ENCODE measurements at places on chromosomes 4 and X.

- no peak for DNase-seq
These were observed 106.4 kb upstream of the FAM241A start for GRCh38 chr4:112038861-112039260.

DNA sequence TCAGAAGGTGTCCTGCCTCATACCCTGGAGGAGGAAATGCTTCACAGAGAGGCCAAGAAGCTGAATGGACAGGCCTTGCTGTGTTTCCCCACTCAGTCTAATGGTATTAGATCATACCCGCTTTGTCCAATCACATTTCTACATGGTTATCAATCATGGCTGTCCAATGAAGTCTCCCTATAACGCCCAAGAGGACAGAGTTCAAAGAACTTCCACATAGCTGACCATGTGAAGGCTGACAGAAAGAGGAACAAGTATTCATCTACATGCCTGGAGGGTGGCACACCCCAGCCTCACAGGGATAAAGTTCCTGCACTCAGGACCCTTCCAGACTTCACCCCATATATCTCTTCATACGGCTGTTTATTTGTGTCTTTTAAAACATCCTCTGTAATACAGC lies 123.4 kb downstream of the MANBA start:
- DNase-seq: no peak

DNA sequence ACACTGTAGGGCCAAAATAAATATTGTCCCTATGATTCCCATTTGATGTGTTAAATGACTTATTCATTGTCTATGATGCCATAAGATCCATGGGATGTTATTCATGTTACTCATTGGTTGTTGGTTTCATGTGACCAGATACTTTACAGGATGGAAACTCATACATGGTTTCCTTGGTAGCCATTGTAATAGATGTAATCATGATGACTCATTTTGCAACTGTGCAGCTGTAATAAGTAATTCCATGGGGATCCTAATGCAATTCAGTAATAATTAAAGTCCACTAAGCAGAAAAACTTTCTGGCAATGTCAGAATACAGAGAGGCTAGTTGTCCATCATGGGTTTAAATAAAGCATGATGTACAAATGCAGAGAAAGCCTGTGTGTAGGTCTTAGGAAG lies 389.7 kb upstream of the NR3C2 start:
- no peak for DNase-seq

- no peak for DNase-seq
These were observed 11.0 kb downstream of the SOWAHB start for GRCh38 chr4:76886848-76887441.

- DNase-seq: no peak
These were observed 181.9 kb downstream of the RAPGEF2 start for GRCh38 chr4:159284733-159285132.

DNA sequence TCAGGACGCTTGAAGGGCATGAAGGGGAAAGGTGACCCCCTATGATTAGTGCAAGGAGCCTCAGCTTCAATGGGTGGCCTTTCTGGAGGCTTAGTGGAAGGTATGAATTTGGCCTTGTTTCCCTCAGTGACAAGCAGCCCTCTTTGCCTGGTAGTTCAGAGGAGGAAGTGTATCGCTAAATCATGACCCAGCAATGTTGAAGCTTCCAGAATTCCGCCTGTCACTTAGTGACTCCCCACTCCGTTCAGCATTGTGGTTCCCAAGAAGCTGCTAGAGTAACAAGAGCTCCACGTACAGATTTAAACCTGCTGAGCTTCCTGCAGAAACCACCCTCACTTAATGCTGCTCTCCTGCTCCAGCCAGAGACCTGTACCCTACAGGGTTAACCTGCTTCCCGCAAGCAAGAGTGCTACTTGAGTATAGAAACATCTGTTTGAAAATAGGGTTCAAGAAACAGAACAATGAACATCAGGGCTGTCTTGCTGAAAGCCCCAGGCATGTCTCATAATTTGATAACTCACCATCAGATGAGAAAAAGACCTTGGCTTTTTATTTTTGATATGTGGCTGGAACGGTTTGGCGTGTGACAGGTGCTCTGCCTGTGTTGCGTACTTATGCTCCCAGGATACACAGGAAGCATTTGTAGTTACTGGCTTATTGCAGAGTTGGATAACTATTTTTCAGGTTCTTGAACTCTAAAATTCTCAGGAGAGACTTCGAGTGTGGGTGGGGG lies 105.2 kb downstream of the UCHL1 start:
- DNase-seq: no peak

DNA sequence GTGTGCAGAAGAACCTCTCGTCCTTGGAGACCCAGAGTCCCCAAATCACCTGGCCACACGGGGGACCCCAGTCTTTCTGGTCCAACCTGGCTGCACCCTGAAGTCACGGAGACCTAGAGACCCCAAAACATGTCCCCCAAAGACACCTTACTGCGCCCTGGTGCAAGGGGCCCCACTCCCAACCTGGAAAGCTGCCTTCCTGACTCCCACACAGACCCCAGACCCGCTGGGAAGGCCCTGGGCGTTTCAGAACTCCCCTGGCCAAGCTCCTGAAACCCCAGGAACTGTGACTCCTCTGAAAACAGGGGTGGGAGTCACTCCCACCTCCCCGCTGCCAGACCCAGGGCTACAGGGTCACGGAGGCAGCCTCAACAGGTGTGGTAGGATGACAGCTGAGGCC lies 12.7 kb upstream of the SHOX start:
- no peak for DNase-seq

DNA sequence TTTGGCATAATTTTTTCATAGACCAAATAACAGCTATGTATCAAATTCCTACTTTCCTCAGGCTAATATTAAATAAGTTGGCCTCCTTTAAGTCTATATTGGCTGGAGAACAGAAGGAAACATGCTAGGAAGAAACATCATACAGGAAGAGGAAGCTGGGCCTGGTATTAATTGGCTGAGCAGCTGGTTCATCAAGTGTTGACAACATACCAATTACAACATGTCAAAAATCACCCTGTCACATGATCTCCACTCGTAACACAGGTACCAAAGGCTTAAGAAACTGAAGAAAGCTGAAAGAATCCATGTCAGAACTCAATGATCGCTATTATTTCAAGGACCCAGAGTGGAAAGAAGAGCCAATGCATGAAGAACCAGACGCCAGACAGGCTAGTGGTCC lies 10.5 kb downstream of the WDFY3 start:
- no peak for DNase-seq

DNA sequence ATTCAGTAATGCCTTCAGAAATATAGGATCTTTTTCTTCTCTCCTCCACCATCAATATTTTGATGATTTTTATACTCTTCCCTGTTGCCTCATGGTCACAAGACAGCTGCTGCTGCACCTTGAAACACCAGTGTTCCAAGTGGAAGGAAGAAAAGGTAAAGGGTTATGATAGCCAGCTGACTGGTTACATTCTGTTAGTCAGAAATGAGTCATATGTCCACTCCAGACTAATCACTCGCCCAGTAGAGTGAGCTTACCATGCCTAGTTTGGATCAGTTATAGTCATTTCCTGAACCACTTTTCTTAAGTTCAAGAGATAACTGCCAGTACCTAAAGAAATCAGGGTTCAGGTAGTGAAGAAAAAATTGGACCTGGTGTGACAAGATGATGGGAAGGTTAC lies 532.3 kb upstream of the SMIM31 start:
- DNase-seq: no peak

DNA sequence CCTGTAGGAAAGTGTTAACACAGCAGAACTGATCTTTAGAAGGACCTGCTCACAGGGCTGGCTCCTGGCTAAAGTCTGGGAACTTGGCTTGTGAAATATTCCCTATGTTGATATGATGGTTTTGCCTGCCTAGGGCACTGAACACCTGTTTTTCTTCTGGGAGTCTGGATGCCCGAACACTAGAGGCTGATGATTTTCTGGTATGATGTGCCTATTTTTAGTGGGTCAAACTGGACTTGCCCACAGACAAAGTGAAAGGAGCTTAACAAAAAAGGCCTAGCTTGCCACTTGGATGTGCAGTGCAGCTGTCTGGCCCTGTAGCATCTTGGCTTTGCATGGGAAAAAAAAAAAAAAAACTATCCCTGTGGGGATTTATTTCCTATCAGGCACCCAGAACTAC lies 39.1 kb downstream of the ZNF674 start:
- no peak for DNase-seq

GRCh38 chrX:46461660-46462191 lies 83.5 kb downstream of the ZNF674 start:
- DNase-seq: no peak

GRCh38 chr4:104973708-104974107 lies 173.0 kb upstream of the TET2 start:
- no peak for DNase-seq

GRCh38 chr4:16824278-16824806 lies 74.1 kb downstream of the LDB2 start:
- DNase-seq: no peak

DNA sequence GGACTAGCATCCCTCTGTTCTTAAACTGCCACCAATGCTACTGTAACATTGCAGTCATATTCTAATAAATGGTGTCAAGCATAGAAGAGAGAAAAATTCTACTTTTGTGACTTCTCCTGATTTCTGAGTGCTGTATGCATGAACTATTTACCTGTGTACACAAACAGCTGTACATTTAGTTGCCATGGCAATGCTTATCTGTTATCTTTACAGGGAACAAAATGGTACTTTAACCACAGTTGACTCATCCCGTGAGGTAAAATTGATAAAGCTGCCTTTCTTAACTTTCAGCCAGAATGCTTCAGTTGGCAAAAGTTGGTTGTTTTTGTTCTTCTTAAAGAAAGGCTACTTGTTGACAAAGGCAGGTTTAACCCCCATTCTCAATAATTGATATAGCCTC lies 587.5 kb upstream of the MAGEB2 start:
- no peak for DNase-seq

DNA sequence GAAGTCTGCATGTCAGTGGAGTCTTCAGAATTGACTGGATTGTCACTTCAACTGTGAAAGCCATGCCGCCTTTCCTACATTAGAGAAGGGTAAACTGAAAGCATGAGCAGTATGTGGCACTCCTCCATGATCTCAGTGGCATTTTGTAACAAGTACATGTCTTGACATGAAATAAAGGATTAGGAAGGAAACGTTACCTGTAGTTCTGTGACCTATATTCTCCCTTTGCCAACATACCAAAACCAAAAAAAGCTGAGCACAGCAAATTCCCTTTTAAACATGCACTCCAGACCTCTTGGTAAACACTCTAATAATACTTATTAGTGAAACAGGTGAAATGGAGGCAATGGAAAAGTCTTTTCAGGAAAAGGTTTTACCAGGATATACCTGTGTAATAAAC lies 344.2 kb downstream of the GRIA2 start:
- DNase-seq: no peak

- DNase-seq: no peak
These were observed 14.7 kb downstream of the RTL9 start for GRCh38 chrX:110373310-110373709.

GRCh38 chr4:30756553-30756952 lies 36.4 kb downstream of the PCDH7 start:
- DNase-seq: no peak

DNA sequence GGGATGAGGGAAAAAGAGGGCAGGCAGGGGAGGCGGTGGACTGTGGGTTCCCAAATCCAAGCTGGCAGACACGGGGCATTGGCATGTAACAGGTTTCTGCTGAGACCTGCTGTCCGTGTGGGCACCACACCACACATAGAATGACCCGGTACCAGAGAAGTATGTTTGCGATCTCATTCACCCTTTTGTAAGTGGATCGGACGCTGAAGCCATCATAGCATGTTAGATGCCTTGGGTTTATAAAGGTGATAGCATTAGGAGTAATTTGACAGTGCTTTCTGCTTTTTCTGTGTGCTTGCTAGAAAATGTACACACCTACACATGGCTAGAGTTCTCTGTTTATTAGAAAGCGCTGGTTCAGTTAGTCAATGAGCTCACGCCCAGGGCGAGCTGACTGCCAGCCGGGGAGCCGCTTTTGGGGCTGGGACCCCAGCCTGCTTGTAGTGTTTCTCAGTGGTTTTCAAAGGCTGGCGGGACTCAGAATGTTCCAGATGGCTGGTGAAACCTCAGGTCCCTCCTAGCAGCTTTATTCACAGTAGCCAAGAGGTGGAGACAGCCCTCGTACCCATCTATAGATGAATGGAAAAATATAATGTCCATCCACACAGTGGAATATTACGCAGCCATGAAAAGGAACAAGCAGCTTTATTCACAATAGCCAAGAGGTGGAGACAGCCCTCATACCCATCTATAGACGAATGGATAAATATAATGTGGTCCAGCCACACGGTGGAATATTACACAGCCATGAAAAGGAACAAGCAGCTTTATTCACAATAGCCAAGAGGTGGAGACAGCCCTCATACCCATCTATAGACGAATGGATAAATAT lies 579 bp downstream of the IL3RA start:
- DNase-seq: no peak

GRCh38 chr4:87698394-87698793 lies 48.3 kb downstream of the DMP1 start:
- no peak for DNase-seq

DNA sequence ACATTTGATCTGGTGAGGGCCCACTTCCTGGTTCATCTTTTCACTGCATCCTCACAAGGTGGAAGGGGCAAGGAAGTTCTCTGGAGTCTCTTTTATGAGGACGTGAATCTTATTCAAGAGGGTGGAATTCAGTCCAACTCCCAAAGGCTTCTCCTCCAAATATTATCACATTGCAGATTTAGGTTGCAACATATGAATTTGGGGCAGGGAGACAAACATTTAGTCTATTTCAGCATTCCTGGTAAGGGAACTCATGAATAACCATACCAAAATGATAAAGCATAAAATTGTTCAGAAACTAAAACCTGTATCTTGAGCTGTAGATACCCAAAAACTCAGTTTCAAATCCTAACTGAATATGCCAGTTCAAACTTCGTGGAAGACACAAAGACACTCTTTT lies 246.8 kb downstream of the QDPR start:
- no peak for DNase-seq

GRCh38 chrX:153871451-153871850 lies 14.5 kb downstream of the L1CAM start:
- DNase-seq: no peak

GRCh38 chr4:182553653-182554052 lies 310.5 kb downstream of the TENM3 start:
- no peak for DNase-seq
